Activated CD4-positive, alpha-beta T cell treated with anti-CD3 and anti-CD28 coated beads, Interleukin-10, Interleukin-2, amounts not matched to agents 100 ng/mL and 50 ng/mL, durations not matched to agents 16 hours and 8 hours (primary cell): ENCODE measurements at places on chromosomes 3 and 15.
A peak's percentile ranks its signal among the peaks of the same experiment; 100 is the strongest.

GRCh38 chr3:184618811-184619210 lies 57.2 kb downstream of the EPHB3 start:
- DNase-seq: no peak

- DNase-seq: no peak
Measured at GRCh38 chr3:58234516-58234931, 3.1 kb upstream of the ABHD6 start.

DNA sequence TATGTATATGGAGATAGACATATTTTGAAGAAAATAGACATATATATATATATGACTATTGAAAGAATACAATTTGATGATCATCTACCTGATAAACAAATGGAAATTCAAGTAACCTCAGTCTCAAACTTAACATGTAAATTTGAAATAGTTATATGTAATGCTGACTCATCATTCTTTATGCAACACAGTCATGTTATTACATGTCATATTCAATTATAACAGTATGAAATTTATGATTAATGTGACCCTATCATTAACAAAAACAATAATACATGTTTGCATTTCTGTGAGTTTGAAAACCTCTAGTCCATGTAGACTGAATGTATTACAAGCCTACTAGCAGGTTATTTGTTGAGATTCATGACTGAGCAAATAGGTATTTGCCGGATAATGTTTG lies 204.1 kb downstream of the CADM2 start:
- DNase-seq: no peak

DNA sequence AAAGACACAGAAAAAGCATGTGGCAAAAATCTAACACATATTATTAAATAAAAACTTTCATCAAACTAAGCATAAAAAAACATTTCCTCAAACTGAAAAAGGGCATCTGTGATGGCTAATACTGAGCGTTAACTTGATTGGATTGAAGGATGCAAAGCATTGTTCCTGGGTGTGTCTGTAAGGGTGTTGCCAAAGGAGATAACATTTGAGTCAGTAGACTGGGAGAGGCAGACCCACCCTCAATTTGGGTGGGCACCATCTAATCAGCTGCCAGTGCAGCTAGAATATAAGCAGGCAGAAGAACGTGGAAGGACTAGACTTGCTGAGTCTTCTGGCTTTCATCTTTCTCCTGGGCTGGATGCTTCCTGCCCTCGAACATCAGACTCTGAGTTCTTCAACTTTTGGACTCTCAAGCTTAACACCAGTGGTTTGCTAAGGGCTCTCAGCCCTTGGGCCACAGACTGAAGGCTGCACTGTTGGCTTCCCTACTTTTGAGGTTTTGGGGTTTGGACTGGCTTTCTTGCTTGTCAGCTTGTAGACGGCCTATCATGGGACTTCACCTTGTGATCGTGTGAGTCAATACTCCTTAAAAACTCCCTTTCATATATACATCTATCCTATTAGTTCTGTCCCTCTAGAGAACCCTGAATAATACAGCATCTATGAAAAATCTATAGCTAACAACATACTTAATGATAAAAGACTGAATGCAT lies 45.4 kb downstream of the DAZL start:
- DNase-seq: no peak

DNA sequence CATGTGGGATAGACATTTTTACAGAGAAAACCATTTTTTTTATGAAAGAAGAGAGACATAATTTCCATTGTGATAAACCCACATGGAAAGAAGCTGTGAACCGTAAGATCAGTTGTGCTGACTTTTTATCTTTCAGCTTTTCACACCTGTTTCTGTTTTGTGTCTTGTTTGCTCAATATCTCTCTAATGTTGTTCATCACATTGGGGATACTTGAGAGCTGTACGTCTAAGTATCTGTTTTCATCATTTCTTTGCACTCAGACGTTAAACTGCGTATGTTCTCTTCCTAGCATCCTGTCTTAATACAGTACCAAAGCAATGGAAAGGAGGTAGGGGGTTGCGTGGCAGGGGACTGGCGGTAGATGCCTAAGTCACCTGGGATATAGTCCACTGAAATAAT lies 449.0 kb downstream of the NAALADL2 start:
- no peak for DNase-seq

- no peak for DNase-seq
Measured at GRCh38 chr3:122178711-122179110, 4.8 kb upstream of the CASR start.

DNA sequence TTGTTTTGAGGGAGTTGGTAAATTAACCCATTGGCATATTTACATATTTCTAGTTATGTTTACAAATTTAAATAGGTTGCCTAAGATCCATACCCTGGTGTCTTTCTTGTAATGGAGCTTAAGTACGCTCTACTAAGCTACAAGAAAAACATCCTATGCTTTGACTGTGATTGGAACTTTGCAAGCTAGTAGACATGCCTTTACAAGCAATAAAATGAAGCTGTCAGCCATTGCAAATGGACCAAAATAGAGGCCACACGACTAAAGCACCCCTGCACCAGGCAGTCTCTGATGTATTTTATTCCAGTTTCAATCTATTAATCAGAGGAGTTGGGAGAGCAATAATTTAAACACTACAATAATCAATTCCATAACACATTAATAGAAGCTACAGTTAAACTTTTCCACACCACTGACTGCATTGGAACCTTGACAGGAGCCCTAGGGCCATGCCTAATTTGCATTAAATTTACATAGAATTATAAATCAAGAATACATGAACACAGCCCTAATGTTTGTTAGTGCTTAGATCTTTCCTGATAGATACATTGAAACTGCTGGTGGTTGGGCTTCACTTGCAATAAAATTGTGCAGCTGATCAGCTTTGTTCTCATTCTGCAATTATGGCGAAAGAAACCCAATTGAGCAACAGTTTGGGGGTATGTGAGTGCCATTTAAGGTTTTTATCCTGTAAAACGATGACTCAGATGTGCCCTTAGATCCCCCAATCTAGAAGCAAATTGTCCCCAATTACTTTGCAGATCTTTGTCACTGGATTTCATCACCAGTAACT lies 360.1 kb downstream of the LSAMP start:
- DNase-seq: no peak

DNA sequence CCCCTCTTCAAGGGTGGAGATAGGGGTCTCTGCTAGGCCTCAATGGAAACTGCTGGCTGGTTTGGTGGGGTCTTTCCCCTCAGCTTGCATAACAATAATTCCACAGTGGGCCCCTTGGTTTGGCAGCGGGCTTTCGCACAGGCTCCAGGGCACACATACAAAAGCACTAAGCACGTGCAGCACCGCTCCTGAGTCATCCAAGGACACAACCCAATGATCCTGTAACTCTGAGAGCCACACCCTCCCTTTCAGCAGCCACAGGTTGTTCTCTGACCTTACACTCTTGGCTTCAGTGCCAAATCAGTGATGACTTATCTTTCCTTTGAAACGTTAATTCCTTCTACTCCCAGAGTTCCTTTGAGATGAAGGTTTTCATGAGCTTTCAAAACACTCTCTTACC lies 41.7 kb downstream of the DAPK2 start:
- DNase-seq: no peak

GRCh38 chr3:48446043-48446424 lies 503 bp upstream of the ATRIP start:
- no peak for DNase-seq

DNA sequence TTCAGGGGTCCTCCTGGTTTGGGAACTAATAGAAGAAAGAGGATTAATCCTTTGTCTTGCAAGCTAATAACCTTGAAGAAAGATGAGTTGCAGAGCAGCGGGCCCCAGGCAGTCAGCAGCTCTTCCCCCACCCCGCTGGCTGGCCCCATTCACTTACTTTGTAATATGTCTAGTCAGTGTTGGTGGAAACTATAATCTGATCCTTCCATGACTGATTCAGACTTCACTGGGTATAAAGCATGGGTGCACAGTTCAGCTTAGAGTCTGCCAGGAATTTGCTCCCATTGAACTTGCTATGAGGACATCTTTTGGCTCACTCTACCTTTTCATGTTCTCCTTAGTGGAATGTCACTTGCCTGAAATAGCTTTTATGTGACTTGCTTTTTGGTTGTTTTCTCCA lies 117.7 kb downstream of the CCNL1 start:
- DNase-seq: no peak

- DNase-seq: no peak
Measured at GRCh38 chr3:122031123-122031468, 9.0 kb upstream of the ILDR1 start.

- no peak for DNase-seq
Measured at GRCh38 chr3:172627057-172627809, 83.6 kb downstream of the NCEH1 start.

DNA sequence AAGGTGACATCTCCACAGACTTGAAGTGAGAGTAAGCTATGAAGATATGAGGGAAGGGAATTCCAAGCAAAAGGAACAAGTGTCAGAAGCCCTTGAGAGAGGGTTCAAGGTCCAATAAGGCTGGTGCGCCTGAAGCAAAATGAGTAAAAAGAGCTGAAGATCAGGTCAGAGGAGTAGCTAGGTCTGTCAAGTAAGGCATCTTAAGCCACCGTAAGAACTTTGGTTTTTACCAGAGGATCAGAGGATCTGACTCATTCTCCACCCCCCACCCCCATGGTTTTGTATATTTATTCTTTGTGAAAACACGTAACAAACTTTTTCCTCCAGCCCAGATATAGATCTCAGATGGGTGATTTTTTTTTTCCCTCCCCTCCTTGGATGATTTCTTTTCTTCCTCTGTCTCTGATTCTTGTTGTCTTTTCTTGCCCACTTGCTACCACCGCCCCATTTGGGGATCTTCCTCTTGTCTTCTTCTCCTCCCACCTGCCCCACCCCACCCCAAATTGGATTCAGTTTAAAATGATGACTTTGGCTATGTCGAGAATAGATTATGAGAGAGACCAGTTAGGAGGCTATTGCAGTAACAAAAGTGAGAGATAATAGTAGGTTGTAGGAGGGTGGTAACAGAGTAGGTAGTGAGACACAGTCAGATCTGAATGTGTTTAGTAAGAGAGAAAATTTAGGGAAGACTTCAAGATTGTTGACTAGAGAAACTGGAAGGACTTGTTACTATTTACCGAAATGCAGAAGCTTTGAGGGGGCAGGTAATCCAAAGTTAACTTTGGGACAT lies 6.1 kb downstream of the TRMT10C start:
- DNase-seq: peak; percentile 50

DNA sequence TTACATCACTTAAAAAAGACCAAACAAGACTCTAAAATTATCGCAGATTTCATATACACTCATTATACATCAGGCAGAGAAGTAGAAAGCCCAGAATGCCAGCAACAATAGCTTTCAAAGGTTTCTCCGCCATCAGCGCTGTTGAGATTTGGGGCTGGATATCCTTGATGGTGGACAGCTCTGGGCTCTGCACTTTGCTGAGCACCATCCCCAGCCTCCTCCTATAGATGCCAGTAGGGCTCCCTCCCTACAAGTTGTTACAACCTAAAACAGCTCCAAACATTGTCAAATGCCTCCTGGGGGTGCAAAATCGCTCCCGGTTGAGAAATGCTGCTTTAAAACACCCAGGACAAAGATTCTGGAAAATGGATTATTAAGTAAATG lies 73.5 kb downstream of the ATP10A start:
- DNase-seq: no peak

DNA sequence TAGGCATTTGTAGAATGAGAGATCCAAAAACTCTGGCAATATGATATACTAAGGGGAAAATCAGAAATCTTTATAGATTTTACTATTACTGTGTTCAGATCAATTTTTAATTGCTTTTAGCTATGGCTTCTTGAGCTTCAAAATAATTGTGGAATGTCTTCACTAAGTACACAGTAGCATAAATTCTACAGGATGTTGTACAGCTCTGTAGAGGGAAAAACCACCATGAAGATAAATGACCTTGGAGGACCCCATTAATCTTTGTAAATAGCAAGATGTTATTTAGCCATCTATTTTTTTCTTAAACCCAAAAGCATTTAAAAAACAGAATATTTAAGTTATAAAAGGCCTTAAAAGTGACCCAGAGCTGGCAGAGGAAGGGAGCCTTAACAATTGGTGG lies 43.9 kb upstream of the FNDC3B start:
- no peak for DNase-seq

GRCh38 chr3:86949850-86950249 lies 41.1 kb downstream of the VGLL3 start:
- no peak for DNase-seq

DNA sequence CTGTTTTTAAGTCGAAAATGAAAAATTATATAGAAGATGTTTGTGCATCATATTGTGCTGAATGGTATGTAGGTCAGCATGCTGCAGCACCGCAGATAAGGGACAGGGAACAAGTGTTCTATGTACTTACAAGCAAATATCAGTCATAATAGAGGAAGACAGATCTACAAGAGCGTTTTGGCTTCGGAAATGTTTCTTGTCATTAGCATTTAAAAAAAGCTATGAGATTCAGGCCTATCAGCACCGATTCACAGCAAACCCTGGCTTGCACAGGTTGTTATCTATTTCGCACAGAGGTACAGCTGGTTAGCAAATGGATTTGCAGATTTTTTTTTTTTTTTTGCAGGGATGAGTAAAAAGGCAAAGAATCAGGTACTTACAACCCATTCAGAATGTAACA lies 204.2 kb upstream of the TBC1D5 start:
- no peak for DNase-seq

DNA sequence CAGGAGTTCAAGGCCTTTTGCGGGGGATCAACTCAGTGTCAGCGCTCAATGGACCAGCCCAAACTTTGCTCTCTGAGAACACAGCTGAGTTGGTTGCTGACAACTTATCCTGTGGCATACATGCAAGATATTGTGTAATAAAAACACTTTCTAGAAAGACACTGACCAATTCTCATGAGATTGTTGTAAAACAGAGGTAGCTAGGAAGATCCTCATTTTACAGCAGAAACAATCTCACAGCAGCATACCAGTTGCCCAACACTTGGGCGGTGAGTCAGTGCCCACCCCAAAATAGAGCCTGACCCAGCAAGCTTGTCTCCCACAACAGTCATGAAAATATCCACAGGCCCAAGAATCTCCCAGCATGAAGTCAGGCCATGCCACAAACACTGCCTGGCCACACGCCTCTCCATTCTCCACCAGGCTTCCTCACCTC lies 18.2 kb downstream of the KLHL6 start:
- no peak for DNase-seq

GRCh38 chr3:171375666-171376595 lies 84.3 kb downstream of the TNIK start:
- no peak for DNase-seq

GRCh38 chr3:114178770-114179368 lies at the start of gene DRD3:
Gene DRD3, minus strand, starts transcription at chr3:114179052. Its CDS starts 7,060 bp downstream, at chr3:114171992.
- DNase-seq: peak; percentile 33

GRCh38 chr15:45093622-45094357 lies 20.2 kb downstream of the DUOX2 start:
- no peak for DNase-seq

- DNase-seq: no peak
Measured at GRCh38 chr3:50625231-50626182, 8.6 kb downstream of the MAPKAPK3 start.

GRCh38 chr15:95880031-95880570 lies 450.4 kb upstream of the NR2F2 start:
- no peak for DNase-seq

DNA sequence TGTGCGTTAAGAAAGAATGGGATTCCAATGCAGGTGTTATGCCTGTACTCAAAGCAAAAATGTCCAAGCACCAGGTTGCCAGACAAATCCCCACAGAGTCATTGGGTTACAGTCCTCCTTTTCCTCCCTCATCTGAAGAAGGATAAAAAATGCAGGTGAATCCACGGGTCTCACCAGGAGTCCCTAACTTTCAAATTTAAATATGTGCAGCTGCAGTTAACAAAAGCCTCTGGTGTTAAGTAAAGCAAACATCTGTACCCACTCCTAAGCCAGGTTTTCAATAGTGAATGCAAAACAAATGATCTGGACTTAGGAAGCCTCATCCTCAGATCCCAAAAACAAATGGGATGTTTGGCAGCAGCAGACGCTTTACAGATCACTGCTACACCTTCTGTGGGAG lies 70.4 kb upstream of the SETMAR start:
- DNase-seq: no peak
